ENCODE measurements at places on chromosomes 7 and 10. TPM values are rescaled to one million over a fixed set of nuclear protein-coding genes. Genes with fewer than 3 reads are reported as not detected.
A peak's percentile ranks its signal among the peaks of the same experiment; 100 is the strongest.

GRCh38 chr10:124737708-124738107 is 6.5 kb downstream of the FAM53B start:
- no peak for DNase-seq

DNA sequence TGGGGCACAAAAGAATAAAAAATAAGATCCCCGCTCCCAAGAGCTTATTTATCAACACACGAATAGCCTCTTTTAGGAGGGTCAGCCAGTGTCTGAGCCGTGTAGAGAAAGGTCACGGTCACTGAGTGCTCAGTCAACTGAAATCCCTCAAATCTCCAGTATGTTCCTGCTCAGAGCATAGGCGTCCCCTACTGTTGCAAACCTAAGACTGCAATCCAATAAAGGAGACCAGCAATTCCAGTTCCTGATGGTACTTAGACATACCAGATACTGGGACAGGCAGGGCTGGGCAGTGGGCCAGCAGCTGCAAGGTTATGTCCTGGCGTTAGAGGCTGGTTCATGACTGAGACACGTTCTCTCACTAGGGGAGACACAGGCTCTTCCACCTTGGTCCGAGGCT is 93.6 kb downstream of the CACNB2 start:
- DNase-seq = peak; percentile 18

- peak; percentile 96 for DNase-seq
Measured at GRCh38 chr10:93746844-93747284, 10.9 kb upstream of the LGI1 start.

STEAP2 gene
- total RNA-seq = 1.3 TPM

- DNase-seq = no peak
Measured at GRCh38 chr10:119422682-119423509, 119.6 kb downstream of the RGS10 start.

NAT16 gene
- total RNA-seq = not detected

DNA sequence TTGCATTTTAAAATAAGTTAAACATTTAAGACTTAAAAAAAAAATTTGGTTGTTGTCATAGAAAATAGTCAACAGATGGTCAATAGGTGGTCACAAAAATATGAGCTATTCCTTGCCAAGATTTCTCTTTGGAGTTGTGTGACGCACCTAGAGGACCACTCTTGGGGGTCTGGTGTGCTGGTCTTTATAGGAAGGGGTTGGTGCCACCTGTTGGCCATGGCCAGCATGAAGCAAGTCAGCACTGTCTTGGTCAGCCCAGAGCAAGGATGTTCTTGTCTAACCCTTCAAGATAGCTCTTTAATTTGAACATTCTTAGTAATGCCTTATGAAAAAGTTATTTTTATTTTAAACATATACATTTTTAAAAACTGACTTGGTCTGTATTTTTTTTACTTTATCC is 267.9 kb upstream of the CNTNAP2 start:
- DNase-seq = peak; percentile 27

- peak; percentile 36 for DNase-seq
Measured at GRCh38 chr7:111159426-111159825, 68.5 kb downstream of the LRRN3 start.

RTKN2 gene
- 1.6 TPM for total RNA-seq

DNA sequence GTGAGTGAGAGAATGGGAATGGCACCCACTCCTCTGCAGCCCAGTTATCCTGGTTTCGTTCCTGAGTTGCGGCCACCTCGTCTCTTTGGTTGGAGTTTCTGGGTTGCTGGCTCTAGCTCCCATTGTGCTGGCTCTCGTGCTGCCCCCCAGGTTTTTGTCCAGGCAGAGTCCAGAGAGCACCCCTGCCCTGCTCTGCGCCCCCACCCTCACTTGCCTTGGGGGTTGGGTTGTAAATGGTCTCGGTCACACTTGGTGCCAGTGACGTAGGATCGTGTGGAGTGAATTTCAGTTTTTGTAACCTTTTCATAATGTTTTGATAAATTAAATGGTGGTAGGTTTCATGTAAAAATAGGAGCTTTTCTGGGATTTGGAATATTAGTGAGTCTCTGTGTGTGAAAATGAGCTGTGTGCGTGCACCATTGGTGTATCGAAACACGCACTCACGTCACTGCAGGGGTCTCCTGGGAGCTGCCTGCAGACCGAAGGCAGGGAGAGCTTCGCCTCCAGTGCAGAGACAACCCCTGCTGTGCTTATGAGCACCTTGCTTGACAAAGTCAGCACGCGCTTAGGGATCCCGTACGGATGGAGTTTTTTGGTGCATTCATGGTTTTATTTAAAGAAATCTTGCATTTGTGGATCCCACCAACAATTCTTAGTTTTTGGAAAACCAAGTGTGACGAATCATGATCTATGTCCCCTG is 32.9 kb downstream of the PFKP start:
- DNase-seq = no peak

DNA sequence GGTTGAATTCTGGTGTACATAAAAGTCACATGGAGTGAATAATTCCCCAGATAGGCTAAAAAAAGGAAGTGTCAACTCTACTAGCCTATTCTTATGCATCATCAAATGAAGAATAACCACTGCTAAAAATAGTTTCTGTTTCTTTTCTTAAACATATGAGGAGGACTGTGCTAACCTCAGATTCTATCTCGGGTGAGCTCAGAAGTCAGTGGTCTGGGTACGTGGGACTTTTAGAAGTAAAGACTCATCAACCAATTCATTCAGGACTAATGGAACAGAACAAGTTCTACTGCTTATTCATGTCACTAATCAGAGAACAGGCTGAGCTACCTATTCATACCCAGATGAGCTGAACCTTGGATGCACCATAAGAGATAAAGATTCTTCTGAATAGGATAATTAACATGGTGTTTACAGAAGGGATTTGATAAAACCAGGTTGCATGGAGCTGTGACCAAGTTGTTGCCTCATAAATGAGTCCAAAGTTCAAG is 9.5 kb upstream of the ASAH2 start:
- DNase-seq = no peak

- DNase-seq = no peak
Measured at GRCh38 chr7:112386619-112387018, 63.6 kb upstream of the IFRD1 start.

DNA sequence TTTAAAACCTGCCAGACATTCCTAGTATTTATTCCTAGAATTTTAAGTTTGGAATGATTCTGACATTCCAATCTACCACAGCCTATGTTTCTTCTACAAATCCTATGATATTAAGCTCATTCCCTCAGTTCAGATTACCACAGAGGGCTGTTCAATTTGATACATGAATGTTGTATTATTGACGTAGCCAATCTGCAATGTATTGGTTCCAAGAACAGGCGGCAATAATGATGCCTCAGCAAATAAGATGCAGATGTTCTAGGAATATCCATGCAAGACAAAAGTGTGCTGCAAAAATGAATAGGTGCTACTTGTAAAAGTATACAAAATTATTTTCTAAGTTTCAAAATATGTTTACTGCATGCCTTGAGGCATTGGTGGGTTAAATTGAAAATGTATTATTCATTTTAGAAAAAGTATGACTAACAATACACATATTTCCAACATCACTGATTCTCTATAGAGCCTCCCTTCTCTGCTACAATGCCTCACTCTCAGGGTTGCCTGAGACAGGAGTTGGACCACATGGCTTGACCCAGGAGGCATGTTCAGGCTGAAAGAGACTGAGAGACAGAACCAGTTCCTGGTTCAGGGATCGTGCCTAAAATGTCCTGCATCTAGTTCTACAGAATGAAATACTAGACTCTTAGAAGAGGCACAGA is 94.1 kb upstream of the CREB5 start:
- DNase-seq = no peak

- DNase-seq = no peak
Measured at GRCh38 chr10:32941357-32941756, 16.7 kb downstream of the ITGB1 start.

GRCh38 chr7:117048114-117048866 is 95.0 kb downstream of the ST7 start:
- no peak for DNase-seq

DNA sequence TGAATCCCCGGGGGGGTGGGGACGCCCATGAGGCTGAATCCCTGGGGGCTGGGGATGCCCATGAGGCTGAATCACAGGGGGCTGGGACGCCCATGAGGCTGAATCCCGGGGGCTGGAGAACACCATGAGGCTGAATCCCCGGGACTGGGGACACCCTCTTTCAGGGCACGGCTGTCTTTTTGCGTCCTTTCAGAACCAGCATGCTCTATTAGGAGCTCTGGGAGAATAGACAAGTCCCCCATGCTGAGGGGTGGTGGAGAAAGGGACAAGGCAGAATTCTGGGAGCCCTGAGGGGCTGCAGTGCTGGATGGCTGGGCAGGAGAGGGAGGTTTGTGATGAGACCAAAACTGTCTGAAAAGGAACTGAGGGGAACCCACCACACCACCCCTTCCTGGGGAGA is 257.3 kb upstream of the TCERG1L start:
- no peak for DNase-seq

DNA sequence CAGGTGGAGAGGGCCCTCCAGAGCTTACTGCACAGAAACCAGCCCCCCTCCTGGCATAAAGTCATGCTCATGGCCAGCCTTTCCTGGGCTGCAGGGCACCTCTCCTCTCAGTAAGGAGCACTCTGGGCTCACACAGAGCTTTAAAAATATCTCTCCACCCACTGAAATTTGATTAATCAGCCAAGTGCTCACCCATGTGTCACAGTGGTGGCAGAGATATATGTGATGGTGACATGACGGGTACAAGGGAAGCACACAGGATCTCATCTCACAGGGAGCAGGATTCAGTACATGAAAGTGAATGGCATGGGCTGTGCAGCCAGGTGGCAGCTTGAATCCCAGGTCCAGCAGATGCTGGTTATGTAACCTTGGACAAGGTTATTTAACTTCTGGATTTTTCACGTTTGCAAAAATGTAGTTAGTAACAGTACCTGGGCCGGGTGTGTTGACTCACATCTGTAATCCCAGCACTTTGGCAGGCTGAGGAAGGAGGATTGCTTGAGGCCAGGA is 144.8 kb downstream of the CALN1 start:
- no peak for DNase-seq

DNA sequence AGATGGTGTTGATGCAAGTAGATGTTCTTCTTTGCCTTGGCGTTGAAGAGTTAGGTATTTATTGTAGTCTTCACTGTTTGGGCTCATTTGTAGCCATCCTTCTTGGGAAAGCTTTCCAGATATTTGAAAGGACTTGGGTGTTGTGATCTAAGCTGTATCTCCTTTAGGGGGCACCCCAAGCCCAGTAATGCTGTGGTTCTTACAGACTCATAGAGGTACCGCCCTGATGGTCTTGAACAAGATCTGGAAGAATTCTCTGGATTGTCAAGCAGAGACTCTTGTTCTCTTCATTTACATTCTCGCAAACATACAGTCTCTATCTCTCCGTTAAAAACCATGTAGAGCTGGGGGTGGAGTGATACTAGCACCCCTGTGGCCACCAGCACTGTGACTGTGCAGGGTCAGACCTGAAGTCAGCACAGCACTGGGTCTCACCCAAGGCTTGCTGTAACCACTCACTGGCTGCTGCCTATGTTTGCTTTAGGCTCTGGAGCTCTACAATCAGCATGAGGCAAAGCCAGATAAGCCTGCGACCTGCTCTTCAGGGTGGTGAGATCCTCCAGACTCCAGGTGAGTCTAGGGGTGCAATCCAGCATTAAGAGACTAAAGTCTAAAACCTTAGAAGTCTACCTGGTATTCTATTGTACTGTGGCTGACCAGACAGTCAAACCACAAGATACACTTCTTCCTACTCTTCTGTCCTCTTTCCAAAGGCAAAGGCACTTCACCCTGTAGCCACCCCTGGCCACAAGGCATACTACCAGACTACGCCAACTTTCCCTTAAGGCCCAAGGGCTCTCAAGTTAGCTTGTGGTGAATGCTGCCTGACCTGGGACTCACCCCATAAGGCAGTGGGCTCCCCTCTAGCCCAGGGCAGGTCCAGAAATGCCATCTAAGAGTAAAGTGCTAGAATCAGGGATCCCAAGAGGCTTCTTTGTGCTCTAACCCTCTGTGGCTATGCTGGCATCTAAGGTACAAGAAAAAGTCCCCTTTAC is 209.7 kb upstream of the TMEM196 start:
- DNase-seq = peak; percentile 57

SFTPD gene
- total RNA-seq = not detected

NODAL gene
- not detected for total RNA-seq

SFTPA1 gene
- total RNA-seq = not detected

PRKCQ gene
- 0.52 TPM for total RNA-seq

DNA sequence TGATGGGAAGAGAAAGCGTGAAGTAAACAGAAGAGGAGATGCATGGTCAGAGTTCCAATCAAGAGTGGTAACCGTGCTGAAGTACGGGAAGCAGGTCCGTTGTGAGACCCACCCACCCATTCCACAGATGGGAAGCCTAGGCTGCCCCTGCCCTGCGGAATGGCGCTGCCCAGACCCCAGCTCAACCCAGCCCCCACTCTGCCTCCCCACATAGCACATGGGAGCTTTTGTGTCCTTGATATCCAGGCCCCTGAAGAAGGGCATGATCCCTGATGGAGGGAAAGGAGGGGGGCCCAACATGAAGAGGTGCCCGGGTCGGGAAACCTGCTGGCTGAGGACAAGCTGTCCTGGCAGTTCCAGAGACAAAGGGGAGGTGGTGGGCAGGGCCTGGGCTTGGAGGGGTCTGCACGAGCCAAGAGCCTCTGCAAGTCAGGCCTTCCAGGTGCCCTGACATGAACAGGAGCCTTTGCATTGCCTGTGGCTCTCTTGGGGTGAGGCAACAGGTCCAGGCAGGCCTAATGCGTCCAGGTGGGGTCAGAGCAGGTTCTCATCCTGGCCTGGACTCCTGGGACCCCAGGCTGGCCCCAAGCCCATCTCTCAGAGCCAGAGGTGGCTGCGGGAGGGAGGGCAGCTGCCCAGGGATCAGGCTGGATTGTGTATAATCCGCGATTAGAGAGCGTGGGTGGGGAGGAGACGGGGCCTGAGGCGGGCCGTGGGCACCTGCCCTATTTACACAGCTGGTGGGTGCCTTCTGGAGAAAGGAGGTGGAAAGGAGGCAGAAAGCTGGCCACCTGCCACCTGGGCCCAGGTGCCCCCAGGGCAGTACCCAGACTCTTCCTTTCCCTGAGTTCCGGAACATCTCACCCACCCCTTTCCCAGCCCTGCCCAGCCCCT is 23.5 kb downstream of the YKT6 start:
- DNase-seq = peak; percentile 88

TSPAN33 gene
- total RNA-seq = 1.7 TPM

DUS4L gene
- 16.3 TPM for total RNA-seq

GRCh38 chr7:10588084-10588483 is 385.6 kb upstream of the PHF14 start:
- peak; percentile 46 for DNase-seq

- no peak for DNase-seq
Measured at GRCh38 chr7:101875283-101875846, 57.9 kb downstream of the CUX1 start.

PODXL gene
- total RNA-seq = 1.6 TPM

- peak; percentile 66 for DNase-seq
Measured at GRCh38 chr7:111677848-111678247, 115.6 kb upstream of the IMMP2L start.

SLC13A1 gene
- total RNA-seq = not detected

FGF8 gene
- not detected for total RNA-seq

DNA sequence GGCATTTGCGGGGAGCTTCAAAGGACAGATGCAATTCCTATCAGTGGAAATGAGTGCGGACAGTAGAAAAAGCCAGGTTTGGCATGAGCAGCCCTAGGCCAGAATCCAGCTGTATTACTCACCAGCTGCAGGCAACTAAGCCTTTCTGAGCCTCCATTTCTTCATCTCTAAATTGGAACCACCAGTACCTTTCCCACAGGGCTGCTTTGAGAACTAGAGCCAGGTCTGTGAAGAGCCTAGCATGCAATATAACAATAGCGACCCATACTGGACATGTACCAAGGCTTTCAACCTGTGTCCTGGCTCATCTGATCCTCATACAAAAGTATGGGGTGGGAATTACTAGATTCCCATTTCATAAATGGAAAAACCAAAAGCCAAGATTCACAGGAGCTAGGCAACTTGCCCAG is 101.0 kb downstream of the GSAP start:
- no peak for DNase-seq

ITPRID1 gene
- total RNA-seq = not detected
